ENCODE measurements at places on chromosomes 4 and X.

DNA sequence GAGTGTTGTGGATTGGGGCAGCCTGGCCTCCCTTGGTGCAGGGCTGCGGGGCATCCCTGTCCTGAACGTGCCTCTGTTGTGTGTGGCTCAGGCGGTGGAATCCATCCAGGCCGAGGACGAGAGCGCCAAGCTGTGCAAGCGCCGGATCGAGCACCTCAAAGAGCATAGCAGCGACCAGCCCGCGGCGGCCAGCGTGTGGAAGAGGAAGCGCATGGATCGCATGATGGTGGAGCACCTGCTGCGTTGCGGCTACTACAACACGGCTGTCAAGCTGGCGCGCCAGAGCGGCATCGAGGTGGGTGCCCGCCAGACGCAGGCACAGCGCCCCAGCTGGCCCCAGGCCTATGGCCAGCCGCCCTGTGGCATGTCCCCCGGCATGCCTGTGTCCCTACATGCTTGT, 25.6 kb downstream of the MAEA start:
- DNase-seq, result no peak

GRCh38 chr4:25953740-25954139, 39.7 kb downstream of the SMIM20 start:
- no peak for DNase-seq

- no peak for DNase-seq
These were observed 83.8 kb upstream of the BMPR1B start for GRCh38 chr4:94673961-94674360.

DNA sequence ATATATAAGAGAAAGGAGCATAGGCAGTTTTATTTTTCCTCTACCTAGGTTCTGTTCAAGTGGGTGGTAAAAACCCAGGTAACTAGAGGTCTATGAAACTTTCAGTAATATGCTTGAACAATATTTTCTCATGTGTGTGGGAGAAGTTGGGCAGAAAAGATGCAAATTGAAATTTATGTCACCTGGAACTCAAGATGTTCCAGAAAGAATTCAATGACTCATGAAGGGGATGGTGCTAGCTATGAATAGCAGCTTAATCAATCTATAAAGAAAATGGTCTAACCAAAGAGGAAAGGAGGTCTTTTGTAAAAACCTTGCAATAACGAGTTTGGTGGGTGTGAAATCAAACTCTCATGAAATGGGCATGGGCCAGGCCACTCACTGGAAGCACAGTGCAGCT, 263.8 kb downstream of the INPP4B start:
- no peak for DNase-seq

GRCh38 chr4:75545526-75545925, 10.3 kb upstream of the ODAPH start:
- no peak for DNase-seq

GRCh38 chrX:153474718-153475117, 4.3 kb upstream of the HAUS7 start:
- peak; percentile 72 for DNase-seq

DNA sequence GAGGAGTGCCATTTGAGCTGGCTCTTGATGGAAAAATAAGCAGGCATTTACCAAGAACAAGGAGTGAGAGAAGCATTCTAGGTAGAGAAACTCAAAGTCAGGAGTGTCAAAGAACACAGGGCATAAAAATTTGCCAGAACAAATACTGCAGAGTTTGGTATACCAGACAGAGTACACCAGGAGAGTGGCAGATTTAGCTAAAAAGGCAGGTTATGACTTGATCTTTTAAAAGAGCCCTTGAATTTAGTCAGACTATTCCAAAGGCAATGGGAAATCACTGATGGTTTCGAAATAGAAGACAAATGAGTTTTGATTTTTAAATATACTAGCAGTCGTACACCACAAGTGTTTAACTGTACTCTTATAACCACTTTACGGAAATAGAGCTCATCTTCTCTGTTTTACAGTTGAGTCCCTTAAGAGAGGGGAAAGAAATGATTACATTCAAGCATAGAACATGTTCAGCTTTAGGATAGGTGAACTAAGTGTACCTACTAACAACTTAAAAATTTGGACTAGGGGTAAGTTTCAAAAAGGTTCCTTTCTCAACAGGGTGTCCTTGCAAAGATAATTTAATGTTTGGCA, 10.2 kb downstream of the UBE2D3 start:
- no peak for DNase-seq

- no peak for DNase-seq
These were observed 22.8 kb upstream of the PRKG2 start for GRCh38 chr4:81237791-81238190.

DNA sequence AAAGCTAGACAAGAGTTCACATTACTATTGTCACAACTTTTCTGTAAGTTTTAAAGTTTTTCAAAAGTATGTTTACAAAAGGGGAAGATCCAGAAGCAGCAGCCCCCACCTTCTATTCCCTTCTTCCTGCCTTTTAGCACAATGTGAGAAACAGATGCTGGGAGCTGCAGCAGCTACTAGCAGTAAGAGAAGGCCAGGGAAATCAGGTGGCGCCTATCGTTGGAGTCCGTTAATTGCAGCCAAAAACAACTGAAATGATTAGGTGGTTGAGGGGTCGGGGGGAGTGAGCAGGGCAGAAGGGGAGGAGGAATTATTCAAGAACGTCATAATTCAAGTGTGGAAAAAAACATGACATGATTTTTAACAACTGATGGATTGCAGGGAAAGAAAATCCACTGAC, 27.4 kb downstream of the FRYL start:
- no peak for DNase-seq

DNA sequence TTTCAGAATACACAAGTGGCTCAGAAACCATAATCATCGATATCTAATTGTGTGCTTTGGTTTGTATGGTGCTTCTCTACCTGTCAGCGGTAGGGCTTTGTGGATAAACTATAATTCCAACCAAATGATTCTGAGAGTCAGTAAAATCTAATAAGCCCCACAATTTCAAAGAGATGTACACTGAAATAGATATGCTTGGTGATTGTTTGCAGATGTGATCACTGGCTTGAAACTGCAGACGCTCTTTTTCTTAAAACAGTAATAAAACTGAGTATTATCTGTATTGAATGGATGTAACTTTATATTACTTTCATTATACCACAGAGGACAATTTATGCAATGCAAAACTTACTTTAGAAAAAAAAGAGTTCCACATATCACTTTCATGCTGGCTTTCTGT, 198.8 kb upstream of the ANXA10 start:
- DNase-seq, result no peak

DNA sequence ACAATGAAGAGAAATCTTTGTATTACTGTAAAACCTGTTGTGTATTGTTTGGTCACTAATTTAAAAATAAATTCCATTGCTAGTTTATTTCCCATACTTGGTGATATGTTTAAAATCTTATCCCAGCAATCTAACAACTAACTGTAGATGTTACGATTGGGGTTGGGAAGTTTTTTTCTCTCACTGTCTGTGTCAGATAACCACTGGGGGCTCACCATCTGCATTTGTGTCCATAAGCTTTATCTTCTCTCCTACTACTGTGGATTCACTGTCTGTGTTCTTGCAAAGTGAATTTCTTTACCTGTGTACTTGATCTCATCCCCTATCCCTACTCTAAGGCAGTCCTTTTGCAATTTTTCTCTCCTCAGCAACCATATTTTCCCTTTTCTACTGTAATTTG, 81.3 kb downstream of the STIM2 start:
- no peak for DNase-seq

DNA sequence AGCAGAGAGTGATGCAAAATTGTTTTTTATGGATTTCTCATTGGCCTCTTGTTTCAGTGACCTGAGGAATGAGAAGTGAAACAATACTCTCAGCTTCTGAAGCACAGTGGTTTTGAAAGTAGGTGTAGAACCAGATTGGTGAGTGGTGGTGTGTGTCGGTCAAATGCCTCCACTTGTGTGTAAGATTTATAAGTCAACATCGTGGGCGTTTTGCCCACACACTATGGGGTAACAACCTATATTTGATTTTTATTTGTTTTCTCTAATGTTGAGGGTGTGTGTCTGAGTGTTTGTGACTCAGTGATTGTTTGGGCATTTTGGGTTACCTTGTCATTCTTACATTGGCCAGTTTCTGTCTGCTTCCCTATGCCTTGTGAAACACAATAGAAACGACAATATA, 23.3 kb downstream of the ADGRL3 start:
- DNase-seq, result no peak

GRCh38 chrX:153700376-153700945, 12.7 kb downstream of the SLC6A8 start:
- no peak for DNase-seq

GRCh38 chr4:15756361-15756861, 21.7 kb upstream of the CD38 start:
- no peak for DNase-seq

DNA sequence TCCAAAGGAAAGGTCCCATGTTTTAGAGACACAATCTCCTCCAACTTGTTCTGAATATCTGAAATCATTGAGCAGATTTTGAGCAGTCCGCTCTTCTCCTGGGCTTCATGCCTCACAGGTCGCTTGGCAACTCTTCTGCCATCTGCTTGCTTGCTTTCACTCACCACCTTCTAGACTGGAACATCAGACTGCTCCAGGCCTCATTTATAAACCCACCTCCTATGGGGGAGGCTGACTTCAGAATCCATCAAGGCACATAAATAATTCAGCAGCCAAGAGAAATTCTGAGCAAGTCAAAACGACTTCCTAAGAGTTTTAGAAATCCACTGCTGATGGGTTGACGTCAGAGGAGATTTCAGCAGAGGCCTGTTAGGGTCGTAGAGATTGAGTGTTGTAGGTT, 64.1 kb downstream of the FAM184B start:
- DNase-seq, result no peak

- DNase-seq, result no peak
These were observed 21.6 kb upstream of the VEGFD start for GRCh38 chrX:15405846-15406245.

DNA sequence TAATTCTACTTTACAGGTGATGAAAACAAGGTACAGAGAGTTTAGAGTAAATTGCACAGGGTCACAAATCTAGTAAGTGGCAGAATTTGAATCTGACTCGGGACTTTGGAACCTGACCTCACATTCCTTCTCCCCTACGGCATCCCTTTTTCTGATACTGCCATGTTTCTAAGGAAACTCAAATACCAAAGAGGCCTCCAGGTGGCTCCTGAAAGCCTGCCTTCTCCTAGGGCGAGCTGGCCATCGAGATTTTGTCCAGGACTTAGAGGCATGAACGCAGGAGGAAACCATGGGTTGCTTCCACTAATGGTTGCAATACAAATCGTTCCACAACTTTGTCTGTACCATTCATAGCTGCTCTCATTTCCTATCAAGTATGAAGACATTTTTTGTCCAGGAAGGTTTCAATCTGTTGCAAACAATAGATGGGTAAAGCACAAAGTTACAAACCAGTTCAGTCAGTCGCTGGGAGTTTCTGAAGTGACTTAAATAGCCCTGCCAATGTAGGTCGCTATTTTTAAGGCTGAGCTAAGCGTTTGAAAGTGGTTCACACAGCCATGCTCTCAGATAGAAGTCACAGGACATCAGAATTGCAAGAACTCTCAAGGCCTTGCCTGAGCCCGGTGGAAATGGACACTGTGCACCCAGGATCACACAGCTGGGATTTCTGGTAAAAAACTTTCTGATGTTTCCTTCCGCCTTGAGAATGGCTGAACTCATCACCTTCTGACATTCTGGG, 296.6 kb upstream of the PRPS2 start:
- no peak for DNase-seq

DNA sequence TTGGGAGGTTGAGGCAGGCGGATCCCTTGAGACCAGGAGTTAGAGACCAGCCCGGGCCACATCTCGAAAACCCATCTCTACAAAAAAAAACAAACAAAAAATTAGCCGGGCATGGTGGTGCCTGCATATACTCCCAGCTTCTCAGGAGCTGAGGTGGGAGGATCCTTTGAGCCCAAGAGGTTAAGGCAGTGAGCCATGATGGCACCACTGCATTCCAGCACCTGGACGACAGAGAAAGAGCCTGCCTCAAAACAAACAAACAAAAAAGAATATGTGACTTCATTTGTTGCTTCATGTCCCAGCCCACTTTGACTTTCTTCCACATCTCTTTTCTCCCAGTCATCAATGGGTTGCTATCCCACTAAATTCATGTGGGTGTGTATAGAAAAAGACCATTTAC, 79.7 kb downstream of the BCOR start:
- DNase-seq, result no peak

DNA sequence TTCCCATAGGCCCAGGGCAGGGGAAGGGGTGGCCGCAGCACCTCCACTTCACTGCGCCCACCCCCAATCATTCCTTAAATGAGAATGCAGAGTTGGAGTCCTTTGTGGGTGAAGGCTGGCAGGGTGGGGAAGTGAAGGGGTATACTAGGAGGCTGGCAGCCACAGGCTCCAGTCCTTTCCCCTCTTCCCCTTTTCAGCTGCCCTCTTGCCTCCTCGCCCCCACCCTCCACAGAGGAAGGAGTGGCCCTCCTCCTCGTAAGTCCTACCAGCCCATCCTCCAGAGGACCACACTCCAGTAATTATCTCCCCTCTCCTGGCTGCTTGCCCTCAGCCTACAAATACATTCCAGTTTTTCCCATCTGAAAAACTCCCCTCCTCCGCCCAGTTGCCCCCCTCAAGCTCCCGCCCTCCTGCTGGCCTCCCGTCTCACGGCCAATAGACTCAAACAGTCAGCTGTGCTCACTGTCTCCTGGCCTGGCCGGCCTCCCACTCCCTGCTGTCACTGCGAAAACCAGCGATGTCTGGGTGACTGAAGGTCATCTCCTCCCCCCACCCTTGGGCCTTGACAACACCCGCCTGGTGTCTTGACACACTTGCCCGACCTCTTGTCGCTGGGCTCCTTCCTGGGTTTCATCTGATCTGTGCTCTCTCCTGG, 38.8 kb downstream of the EFNB1 start:
- DNase-seq, result no peak

DNA sequence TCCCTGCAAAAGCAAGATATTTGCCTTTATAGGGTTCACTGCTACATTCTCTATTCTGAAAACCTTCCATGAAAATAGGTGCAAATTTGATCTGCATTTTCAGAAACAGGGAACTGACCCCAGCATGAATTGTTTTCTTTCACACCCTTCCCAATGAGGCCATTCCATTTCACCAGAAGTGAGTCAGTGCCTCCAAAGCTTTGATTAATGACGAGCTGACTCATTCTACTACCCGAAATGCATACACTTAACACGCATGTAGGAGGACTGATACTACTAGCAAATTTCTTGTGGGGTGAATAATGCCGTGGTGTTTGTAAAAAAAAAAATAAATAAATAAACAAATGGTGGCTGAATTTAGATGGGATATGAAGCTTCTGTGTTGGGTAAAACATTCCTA, 146.9 kb upstream of the FGF13 start:
- DNase-seq, result no peak

GRCh38 chrX:47200385-47201150, 6.9 kb downstream of the UBA1 start:
- DNase-seq, result no peak

GRCh38 chr4:11691236-11691635, 262.5 kb upstream of the HS3ST1 start:
- no peak for DNase-seq

DNA sequence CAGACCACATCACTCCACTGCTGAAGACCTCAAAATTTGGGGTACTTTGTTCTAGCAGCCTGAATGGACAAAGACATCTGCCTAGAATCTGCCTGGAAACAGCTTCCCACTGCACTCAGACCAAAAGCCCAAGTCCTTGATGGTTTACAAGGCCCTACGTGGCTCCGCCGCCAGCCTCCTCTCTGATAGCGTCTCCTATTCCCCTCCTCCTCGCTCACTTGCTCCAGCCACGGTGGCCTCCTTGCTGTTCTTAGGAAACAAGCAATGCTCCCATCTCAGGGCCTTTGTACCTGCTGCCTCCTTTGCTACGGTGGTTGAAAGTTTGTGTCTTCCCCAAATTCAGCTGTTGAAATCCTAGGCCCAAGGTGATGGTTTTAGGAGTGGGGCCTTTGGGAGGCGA, 34.7 kb upstream of the SORCS2 start:
- DNase-seq, result no peak
